Activated T-cell treated with anti-CD3 and anti-CD28 coated beads, Interleukin-2, amount 50 U/mL, for 72 hours (primary cell): ENCODE measurements at places on chromosomes 3 and 15. TPM values are rescaled to one million over a fixed set of nuclear protein-coding genes. Genes with fewer than 3 reads are reported as not detected.

MYO5C gene
- 1.6 TPM for total RNA-seq

CEMIP gene
- 0.09 TPM for total RNA-seq

TTLL13 gene
- 1.9 TPM for total RNA-seq

P2RY1 gene
- total RNA-seq = 1.7 TPM

ISG20 gene
- total RNA-seq = 215 TPM

CCR5 gene
- total RNA-seq = 0.29 TPM

SELENOT gene
- total RNA-seq = 104 TPM

CHRM5 gene
- not detected for total RNA-seq

KLHL6 gene
- 83.5 TPM for total RNA-seq

IL12A gene
- total RNA-seq = not detected

ECT2 gene
- 46.3 TPM for total RNA-seq

IL17RC gene
- 0.93 TPM for total RNA-seq

VEPH1 gene
- total RNA-seq = not detected

DLL4 gene
- 0.19 TPM for total RNA-seq

ALDH1L1 gene
- 0.21 TPM for total RNA-seq
